ENCODE measurements at places on chromosomes 3 and 15.

DNA sequence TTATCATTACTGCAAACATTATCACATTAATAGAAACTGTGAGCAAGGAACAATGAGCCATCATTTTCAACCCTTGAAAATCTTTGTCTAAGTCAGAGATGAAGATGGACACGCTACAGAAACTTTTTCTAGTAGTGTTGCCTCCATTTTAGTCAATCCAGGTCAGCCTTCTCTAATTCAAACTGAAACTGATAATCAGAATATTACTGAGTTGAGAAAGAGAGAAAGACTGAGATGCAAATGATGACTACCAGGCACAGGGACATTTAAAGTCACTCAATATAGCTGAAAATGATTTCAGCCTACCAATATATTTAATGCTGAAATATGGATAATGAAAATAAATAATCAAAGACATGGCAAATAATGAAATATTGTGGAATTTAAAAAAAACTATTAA, 261.4 kb downstream of the GBE1 start:
- DNase-seq, result no peak

- DNase-seq, result peak; percentile 3
Measured at GRCh38 chr15:59247364-59247763, 40.7 kb downstream of the LDHAL6B start.

DNA sequence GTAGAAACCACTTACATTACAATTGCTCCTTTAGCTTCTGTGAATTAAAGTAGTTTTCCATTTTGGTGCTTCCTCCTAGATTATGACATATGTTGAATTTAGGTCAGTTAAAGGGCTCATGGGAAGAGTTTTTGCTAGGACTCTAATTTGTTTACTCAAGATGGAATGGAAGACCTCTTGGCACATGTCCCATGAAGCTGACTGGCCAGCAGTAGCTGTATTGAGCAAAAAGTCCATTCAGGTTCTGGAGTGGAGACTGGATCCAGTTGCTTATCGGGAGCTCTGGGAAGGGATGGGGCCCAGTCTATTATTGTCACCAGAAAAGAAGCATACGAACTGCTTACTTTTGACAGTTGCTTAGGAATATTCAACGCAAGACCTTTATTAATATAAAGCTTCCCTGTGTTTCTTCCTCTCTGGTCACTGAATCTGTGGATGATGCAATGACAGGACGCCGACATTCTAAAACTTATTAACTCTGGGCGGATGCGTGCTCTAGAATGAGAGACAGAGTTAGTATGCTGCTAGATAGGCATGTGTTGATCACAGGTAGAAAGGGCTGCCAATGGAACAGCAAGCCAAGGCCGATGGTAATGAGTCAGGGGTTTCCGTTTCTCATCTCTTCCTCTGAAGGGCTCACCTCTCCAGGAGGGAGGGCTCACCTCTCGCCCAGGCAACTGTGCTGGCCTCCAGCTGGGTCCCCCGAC, 155.8 kb downstream of the NR1D2 start:
- no peak for DNase-seq

DNA sequence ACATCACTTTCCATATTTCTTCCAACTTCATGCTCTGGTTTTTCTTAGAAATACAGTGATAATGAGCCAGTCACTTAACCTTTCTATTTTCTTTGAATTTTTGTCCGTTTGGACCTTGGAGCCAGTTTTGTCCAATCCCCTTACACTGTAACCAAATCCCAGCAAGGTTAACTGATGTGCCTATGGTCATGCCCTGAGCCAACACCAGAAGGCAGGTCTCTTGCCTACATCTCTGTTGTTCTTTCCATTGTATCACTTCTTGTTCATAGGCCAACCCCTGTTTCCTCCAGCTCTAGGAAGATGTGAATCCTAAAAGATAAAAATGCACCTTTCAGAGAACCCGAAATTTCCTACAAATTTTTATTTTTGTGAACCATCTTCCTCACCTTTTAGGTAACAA, 122.7 kb downstream of the CMSS1 start:
- DNase-seq, result no peak

- DNase-seq, result peak; percentile 72
Measured at GRCh38 chr15:55267401-55268175, 22.0 kb downstream of the RAB27A start.

DNA sequence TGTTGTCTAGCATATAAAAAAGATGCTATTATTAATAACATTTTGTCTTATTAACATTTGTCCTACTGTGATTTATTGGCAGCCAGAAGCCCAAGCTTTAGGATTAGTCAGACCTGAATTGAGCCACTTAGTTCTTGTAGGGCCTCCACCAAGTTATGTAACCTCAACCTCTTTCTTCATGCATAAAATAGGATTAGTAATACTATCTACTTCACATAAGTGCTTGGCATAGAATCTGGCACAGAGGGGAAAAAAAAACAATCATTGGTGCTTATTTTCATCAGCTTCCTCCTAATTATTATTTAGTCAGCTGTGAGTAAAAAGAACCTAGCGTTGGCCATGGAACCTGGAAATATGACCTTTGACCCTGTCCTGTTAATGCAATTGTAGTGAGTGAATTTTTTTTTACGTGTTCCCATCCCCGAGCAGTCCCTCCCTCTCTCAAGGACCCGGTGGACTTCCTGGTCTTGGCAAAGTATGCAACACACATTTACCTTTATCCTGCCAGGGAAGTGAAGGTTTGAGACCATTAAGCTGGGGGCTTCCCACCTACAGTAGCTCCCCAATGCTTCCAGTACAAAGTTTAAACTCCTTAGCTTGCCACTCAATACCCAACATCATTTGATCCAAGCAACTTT, 136.8 kb downstream of the FHIT start:
- DNase-seq, result no peak

GRCh38 chr3:72152551-72153476, 367.9 kb upstream of the PROK2 start:
- DNase-seq, result no peak

GRCh38 chr3:155416500-155417118, 123.1 kb upstream of the STRIT1 start:
- no peak for DNase-seq

DNA sequence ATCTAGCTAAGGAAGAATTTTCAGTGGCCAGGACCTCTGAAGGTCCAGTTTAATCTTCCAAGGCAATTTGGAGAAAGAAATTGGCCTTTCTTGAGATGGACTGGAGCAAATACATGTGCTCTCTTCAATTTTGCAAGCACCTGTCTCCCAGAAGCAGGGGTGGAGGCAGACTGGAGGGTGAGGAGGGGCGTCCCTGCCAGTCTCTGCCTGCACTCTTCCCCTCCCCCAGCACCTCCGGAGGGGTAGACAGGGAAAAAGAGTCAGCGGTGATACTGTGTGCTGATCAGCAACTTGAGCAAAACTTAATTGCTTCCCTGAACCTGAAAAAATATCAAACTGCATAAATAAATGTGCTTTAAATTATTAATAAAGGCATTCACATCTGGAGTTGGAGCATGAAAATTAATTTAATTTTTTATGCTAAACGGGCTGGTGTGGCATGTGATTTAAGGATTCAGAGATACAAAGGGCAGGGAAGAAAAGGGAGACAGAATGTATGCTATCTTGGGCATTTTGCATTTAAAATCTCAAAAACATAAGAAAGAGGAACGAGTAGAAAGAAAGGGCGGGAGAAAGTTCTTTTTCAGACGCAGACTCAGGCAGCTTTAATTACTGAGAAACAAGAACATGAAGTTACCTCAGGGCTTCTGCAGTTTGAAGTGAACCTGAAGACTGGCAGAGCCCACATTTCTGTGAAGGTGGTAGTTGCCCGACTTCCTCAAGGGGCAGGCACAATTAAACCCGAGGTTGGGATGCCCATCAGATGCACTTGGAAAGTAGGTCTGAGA, 319.7 kb downstream of the UACA start:
- DNase-seq, result no peak

- DNase-seq, result no peak
Measured at GRCh38 chr3:65262548-65262947, 574.7 kb upstream of the ADAMTS9 start.

DNA sequence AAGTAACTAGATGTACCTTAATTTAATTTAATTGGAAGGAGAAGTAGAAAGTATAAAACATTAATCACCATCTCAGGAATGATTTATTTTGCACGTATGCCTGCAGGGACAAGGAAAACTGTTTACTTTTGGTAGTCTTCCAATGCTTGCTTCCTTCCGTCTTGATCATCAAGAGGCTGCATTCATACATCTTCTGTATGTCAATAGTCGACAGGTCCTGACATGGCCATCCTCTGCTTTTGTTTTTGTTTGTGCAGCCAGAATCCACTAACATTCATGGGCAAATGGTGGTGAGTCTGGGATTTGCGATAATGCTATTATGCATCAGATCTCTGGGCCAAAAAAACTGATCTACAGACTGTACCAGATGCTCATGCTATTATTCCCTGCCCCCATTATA, 56.6 kb upstream of the ZPLD1 start:
- DNase-seq, result no peak

- DNase-seq, result no peak
Measured at GRCh38 chr3:182349051-182349450, 444.3 kb upstream of the ATP11B start.

DNA sequence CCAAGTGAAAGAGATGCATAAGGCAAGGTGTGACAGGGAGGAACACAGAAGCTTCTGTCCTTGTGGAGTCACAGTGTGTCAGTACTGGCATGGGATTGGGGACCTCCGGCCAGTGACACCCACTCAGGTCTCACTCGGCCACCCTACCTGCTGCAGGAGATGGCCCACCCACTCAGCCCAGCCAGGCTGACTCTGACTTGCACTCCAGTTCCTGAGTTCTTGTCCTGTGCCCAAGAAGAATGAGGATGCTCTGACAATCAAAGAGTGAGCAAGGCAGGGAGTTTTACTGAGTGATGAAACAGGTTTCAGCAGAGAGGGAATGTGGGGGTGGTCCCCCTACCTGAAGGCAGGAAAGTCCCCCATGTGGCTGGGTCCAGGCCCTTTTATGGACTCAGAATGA, 50.9 kb downstream of the PCNP start:
- no peak for DNase-seq
